ENCODE measurements at places on chromosomes 7 and 10.

GRCh38 chr10:119497243-119497642, 45.3 kb downstream of the RGS10 start:
- DNase-seq = no peak

DNA sequence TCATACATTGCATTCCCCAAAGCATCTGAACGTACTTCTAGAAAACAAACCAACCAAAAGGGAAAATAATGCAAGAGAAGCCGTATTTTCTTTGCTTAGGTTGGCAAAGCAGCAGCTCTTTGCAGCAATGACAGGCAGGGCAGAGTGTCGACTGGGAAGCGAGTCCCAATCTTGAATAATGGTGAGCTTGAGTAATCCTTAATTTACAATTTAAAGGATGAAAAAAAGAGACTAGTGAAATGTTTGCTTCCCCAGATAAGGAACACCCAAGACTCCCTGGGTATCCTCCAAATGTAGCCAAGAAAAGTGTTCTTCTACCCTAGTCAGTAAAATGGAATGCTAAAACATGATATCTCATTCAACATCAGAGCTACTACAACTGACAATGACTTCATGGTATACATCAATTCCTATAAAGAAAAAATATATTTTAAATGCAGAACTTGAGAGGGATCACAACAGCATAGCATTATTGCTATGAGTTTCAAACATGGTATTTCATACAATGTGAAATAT, 32.0 kb downstream of the GPAM start:
- DNase-seq = no peak

DNA sequence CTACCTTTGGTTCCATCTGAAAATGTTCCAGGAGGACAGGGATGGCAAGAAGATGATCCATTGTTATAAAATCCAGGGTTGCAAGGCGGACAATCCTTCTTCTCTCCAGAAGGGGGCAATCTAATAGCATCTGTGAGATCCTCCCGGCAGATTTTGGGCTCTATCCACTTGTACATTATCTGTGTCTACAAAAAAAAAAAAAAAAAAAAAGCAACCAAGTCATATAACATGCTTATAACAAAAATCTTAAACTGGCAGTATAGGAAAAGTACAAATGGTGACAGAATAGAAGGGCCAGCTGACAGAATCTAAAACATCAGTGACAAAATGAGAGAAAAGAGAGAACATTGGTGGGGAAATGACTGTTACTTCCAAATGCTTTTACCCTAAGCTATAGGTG, 132.7 kb downstream of the ELAPOR2 start:
- DNase-seq = no peak

DNA sequence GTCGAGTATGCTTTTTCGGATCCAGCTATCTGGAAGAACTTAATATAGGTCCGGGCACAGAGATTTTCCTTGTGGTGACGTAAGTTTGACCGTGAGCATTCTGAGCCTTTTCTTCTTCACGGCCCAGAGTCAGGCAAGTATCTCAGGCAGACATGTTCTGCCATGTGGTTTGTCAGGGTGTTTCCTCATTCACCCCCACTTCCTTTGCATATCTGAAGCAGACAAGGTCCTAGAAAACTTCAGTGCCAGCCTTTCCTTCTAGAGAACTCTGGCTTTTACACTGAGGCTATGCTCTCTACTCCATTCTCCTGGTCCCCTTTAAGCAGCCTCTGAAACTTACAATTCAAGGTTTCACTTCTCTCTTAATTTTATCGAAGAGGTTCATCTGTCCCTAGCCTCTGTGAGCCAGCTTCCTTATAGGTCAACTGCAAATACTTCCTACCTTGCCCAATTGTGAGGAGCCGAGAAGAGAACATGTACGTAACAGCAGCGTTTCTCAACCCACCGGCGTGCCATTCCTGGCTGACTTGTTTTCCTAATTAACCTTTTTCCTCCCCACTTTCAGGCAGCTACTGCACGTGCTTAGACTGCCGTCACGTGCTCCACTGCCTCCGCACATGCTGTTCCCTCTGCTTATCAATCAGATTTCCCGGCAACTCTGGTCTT, 47.3 kb downstream of the CDCA7L start:
- DNase-seq = no peak

DNA sequence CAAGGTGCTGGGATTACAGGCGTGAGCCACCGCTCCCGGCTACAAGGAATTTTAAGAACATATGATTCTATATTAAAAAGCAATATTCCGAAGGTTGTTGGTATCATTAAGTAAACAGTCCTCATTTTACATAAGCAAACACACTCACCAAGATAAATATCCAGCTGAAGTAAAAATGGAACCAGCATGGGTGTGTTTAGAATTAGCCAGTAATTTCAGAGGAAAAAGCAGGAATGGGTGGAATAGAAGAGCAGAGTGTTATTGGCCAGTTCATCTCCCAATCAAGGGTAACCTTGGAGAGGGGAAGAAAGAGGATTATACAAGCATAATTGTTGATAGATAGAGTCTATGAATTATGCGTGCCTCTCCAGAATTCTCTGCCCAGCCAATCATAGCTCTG, 31.7 kb upstream of the MAT1A start:
- no peak for DNase-seq

GRCh38 chr7:75694638-75695399, 43.9 kb downstream of the HIP1 start:
- DNase-seq = no peak

DNA sequence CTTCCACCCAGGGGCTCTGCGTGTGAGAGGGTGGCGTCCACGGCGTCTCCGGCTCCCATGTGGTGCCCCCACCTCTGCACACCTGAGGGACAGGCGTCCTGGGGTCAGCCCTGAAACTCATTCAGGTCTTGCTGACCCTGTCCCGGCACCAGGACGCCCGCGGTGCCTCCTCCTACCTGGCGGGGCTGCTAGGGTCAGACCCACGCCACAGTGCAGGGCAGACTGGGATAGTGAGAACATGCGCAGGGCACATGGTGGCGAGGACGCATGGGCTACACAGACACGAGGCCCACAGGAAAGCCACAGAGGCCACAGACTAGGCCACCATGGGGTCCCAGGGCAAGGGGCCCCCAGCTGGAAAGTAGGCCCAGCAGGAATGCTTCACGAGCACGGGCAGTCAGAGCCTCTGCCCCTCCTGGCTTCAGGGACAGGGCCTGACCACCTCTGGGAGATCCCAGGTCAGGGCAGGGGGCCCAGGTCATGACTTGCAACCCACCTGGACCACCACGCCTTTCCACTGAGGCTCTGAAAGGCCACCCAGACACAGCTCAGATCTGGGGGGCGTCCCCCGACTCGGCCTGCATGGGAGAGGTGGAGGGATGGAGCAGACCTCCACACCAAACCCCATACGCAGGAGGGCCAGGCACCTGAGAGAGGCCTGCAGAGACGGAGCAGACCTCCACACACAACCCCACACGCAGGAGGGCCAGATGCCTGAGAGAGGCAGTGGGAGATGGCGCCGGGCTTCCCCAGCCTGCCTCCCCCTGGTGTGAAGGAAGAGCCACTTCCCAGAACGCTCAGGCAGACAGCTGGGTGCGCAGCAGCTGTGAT, 188.6 kb downstream of the ELFN1 start:
- peak; percentile 61 for DNase-seq

DNA sequence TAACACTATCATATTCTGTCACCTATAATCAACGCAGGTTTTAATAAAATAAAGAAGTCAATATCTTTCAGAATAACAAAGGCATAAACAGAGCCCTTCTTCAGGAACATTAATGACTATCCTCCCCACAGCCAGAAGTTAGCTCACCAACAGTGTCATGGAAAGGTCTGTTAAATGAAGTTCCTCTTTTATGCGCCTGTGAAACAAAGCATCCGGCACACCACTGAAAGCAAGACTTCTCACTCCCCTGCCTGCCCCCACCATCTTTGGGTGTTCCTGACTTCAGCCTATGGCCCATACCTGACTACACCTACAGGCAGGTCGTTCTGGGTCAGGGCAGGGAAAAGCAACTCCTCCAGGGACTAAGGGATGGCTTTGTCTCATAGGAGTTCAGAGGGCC, 205.4 kb downstream of the FANK1 start:
- DNase-seq = no peak

DNA sequence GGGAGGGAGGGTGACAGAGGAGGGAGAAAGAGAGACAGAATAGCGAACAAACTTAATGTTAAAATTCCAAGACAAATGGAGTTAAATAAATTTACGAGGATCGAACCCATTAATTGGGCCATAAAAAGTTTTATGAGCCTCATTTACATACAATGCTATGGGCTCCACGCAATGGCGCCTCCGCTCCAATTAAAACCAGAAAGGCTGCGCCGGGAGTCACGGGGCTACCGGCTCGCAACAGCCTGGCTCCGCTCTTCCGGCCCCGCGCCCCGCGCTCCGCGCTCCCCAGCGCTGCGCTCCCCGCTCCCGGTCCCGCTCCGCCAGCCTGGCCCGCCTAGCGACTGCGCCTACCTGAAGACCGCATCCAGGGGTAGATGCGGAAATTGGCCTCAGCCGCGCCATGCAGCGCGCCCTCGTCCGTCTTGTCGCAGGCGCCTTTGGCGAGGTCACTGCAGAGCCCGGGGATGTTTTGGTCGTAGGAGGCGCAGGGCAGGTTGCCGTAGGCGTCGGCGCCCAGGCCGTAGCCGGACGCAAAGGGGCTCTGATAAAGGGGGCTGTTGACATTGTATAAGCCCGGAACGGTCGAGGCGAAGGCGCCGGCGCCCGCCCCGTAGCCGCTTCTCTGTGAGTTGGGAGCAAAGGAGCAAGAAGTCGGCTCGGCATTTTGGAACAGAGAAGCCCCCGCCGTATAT, 513 bp downstream of the HOXA7 start:
- DNase-seq = peak; percentile 59

DNA sequence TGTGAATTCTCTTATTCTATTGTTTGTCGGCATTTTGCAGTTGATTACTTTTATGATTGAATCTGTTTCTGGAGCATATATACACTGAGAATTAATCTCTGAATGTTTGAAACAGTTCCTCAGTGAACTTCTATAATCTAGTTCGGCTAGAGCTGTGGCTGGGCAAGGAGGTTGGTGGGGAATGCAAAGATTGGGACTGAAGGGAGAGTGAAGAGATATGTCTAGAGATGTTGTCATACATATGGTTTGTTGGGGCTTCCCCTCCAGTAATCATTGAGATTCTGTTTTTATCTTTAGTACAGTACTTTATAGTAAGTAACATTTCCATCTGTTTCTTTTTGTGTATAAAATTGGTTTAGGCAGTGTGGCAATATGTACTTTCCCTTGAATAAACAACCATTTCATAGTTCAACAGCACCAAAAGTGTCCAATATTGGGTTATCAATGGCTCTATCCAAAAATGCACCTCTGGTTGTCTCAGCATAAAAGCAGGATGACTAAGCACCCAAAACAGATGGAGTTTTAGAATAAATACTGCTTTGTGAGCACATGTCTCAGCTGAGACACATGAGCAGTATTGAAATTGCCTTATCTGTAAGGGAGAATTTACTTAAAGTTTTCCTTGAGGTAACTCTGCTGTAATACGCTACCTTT, 36.7 kb downstream of the WAC start:
- no peak for DNase-seq

- no peak for DNase-seq
These were observed 6.7 kb downstream of the RASSF4 start for GRCh38 chr10:44966129-44966815.

- DNase-seq = no peak
These were observed 125.1 kb downstream of the SFMBT2 start for GRCh38 chr10:7285522-7286322.

DNA sequence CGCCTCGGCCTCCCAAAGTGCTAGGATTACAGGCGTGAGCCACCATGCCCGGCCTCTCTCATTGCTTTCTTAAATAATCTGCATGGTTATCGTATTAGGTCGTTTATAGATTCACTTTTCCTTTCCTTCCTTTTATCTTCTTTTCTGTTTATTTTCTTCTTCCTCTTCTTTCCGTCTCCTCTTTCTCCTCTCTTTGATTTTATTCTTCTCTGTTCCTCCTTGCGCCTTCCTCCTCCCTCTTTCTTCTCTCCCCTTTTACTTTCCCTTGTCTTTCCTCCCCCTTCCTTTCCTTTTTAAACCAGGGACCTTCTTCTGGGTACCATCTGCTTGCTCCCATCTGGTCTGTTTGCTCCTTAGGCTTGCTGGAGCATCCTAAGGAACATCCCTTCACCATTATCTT, 18.6 kb downstream of the MLLT10 start:
- DNase-seq = no peak

DNA sequence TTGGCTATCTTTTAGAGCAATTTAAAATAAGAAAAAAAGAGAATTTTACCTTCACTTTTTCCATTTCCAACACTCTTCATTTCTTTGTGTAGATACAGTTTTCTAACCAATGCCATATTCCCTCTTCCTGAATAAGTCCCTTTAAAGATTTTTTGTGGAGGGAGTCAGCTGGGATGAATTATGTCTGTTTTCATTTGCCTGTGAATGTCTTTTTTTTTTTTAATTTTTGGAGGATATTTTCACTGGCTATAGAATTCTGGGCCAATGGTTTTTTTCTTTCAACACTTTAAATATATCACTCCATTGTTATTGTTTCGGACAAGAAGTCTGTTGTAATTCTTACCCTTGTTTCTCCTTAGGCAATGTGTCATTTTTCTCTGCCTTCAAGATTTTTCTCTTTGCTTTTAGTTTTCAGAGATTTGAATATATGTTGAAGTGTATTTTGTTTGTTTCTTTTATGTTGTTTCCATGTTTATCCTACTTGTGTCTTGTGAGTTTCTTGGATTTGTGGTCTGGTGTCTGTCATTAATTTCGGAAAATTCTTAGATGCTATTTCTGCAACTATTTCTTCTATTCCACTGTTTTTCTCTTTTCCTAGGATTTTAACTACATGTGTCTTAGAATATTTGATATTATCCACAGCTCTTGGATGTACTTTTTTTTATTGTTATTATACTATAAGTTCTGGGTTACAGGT, 20.0 kb upstream of the CXCL12 start:
- DNase-seq = no peak

- DNase-seq = peak; percentile 53
These were observed at the start of gene COL1A2 for GRCh38 chr7:94394437-94395140. Gene COL1A2, plus strand, starts transcription at chr7:94394895. Its CDS starts 137 bp downstream, at chr7:94395032.

GRCh38 chr10:133458021-133458709, 4.4 kb downstream of the SCART1 start:
- DNase-seq = no peak

GRCh38 chr10:72029414-72029813, 58.9 kb downstream of the SPOCK2 start:
- DNase-seq = no peak

DNA sequence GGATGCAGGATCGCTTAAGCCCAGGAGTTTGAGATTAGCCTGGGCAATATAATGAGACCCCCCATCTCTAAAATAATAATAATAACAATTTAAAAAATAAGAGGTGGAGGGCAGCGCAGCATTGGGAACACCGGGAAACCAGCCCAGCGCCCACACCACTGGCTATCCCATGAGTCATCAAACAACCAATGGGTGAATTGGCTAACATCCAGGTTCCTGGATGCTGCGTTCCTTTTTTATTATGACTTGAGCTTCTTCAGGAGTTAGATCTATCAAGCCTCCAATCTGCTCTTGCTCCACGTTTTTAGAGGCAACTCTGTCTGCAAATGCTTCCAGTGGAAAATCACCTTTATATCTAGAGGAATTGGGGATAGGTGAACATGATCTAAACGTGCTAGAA, 10.0 kb upstream of the LRRC4 start:
- DNase-seq = no peak

GRCh38 chr10:120543291-120543690, 86.3 kb downstream of the PLPP4 start:
- no peak for DNase-seq

GRCh38 chr10:93068411-93069244, 5.1 kb upstream of the CYP26A1 start:
- peak; percentile 63 for DNase-seq

- DNase-seq = no peak
These were observed 313.4 kb downstream of the DNAJB6 start for GRCh38 chr7:157650131-157650631.
